ENCODE measurements at places on chromosomes 4 and X. TPM values are rescaled to one million over a fixed set of nuclear protein-coding genes. Genes with fewer than 3 reads are reported as not detected.

DNA sequence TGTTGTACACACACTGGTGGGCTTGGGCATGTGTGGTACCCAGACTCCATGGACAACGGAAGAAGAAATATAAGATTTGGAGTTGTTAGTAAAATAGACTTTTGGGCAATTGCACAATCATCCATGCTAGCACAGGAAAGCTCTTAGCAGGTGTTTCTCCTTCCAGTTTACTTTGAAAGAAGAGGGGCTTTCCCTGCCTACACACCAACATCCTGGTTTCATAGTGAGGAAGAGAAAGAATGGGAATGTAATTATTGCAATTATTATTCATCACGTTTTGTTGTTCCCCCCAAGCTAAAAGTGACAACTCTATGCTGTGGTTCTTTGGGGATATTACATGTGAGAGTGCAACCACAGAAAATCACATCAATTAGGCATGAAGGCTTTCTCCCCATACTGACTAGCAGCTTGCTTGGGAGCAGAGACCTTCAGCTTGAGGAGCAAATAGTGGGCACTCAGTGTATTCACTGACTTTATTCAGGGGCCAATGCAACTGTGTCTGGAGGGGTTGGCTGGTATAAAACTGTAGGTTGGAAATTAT lies 57.2 kb upstream of the PUDP start:
- H3K36me3 ChIP-seq, result no peaks in the 10 kb centered on the region
- DNase-seq, result no peak
- no peak overlapping the region for H3K27ac ChIP-seq
- no peaks in the 10 kb centered on the region for H3K4me1 ChIP-seq
- H3K4me3 ChIP-seq, result no peak overlapping the region

Gene PARM1
- total RNA-seq, result 0.16 TPM

DNA sequence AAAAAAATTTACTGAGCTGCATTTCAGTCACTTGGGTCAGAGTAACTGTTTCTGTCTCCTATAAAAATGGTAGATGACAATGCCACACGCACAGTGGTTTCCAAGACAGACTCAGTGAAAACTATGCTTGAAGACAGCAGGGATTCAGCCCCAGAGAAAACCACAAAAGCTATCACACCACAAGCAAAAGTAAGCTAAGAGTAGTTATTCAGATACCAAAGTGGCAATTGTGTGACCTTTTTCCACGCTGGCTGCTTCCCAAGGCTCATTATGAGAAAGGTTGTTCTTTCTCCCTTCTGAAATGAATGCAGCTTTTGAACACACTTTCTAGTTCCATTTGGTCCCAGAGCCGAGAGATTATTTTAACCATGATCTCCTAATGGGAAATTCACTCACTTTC lies 46.4 kb upstream of the GPM6B start:
- no peak overlapping the region for H3K4me3 ChIP-seq
- no peaks in the 10 kb centered on the region for H3K36me3 ChIP-seq
- H3K27me3 ChIP-seq, result no peaks in the 10 kb centered on the region
- no peaks in the 10 kb centered on the region for H3K4me1 ChIP-seq

GRCh38 chr4:78361621-78362120 lies 189.9 kb upstream of the ANXA3 start:
- no peak overlapping the region for H3K27ac ChIP-seq
- no peaks in the 10 kb centered on the region for H3K4me1 ChIP-seq
- no peaks in the 10 kb centered on the region for H3K36me3 ChIP-seq
- H3K27me3 ChIP-seq, result peaks cover 3% of the 10 kb centered on the region
- no peak overlapping the region for H3K4me3 ChIP-seq

GRCh38 chrX:44265559-44265958 lies 77.9 kb downstream of the EFHC2 start:
- H3K36me3 ChIP-seq, result no peaks in the 10 kb centered on the region
- no peak overlapping the region for H3K27ac ChIP-seq
- H3K4me3 ChIP-seq, result no peak overlapping the region
- no peaks in the 10 kb centered on the region for H3K27me3 ChIP-seq
- no peak for DNase-seq

DNA sequence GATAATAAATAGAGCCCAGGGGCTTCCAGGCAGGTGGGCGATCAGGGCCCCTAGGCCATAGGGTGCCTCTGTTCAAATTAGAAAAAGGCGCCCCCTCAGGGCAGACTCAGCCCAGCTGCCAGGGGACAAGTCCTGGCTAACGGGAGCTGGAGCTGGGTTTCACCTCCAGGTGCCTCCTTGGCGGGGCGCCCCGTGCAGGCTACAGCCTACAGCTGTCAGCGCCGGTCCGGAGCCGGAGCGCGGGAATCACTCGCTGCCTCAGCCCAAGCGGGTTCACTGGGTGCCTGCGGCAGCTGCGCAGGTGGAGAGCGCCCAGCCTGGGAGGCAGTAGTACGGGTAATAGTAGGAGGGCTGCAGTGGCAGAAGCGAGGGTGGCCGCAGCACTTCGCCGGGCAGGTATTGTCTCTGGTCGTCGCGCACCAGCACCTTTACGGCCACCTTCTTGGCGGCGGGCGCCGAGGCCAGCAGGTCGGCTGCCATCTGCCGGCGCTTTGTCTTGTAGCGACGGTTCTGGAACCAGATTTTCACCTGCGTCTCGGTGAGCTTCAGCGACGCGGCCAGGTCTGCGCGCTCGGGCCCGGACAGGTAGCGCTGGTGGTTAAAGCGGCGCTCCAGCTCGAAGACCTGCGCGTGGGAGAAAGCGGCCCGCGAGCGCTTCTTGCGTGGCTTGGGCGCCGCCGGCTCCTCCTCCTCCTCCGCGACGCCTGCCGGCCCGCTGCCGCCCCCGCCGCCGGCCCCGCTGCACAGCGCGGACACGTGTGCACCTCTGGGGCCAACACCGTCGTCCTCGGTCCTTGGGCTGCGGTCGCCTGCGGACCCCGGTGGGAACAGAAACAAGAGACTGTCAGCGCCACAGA lies 2.4 kb downstream of the NKX3-2 start:
- H3K4me1 ChIP-seq, result peaks cover 38% of the 10 kb centered on the region
- H3K27me3 ChIP-seq, result peaks cover 67% of the 10 kb centered on the region
- H3K4me3 ChIP-seq, result no peak overlapping the region
- no peak for DNase-seq
- peaks cover 12% of the 10 kb centered on the region for H3K36me3 ChIP-seq
- H3K27ac ChIP-seq, result no peak overlapping the region

GRCh38 chr4:150457802-150458201 lies 124.1 kb upstream of the MAB21L2 start:
- DNase-seq, result no peak
- peaks cover 10% of the 10 kb centered on the region for H3K36me3 ChIP-seq
- H3K4me1 ChIP-seq, result peaks cover 4% of the 10 kb centered on the region
- no peak overlapping the region for H3K4me3 ChIP-seq
- H3K27ac ChIP-seq, result no peak overlapping the region
- H3K27me3 ChIP-seq, result no peaks in the 10 kb centered on the region

All from HFFc6 (cell line).